Hypothalamus (tissue), 51 donors: ENCODE measurements at places on chromosomes 12 and 14.

DNA sequence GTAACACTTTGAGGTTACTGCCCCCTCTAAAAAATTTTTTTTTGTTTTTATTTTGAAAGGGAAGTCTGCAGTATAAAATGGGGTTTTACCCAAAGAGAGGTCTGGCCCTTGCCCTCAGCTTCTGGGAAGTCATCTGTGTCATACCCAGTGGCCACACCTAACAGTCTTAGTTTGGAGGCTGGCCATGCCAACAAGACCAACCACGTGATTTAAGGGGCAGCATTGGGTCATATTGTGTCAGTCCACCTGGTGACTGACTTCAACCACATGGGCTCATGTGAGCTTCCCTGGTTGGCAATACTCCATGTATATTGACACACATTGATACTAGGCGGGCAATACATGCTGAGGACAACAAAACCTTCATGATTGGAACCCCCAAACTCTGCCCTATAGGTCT is 173.9 kb downstream of the GXYLT1 start:
- DNase-seq = no peak

DNA sequence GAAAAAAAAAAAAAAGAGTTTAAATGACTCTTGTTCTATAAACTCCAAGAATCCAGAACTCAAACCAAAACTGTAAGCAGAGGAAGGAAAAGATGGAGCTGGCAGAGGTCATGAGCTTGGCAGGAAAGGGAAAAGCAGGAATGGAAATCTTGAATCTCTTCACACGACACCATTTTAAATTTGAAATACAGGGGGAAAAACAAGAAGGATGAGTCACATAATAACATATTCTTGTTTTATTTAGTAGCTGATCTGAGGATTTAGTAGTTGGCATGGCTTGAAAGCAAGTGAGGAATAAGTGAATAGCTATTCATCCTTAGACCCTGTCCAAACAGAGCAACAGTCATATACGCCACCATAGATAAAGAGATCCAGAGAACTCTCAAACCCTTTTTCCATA is 35.0 kb downstream of the EPS8 start:
- no peak for DNase-seq

DNA sequence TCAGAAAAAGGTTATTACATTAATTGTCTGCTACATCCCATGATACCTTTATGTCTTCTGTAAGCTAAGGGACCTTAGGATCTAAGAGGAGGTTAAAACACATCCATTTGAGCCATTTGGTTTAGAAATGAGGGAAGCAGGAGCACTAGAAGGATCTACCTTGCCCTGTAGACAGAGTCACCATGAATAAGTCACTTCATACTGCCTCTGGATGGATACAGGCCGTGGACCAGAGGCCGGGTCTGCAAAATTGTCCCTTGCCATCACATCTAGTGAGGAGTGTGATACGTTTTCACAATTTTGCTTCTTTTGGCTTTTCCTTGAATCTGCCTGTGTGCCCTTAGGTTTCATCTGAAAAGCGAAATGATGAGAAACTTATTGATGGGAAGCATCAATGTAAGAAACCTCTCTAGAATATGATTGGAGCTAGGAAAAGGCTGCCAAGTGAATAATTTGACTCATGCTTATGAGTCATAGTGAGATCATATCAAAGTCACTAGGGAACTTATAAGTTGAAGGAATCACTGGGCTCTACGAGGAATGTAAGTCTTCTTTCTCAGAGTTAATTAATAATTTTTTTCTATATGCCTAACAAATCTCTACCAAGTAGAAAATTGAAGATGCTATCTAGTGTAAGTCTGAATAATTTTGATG is 10.8 kb downstream of the GLRX5 start:
- DNase-seq = no peak

DNA sequence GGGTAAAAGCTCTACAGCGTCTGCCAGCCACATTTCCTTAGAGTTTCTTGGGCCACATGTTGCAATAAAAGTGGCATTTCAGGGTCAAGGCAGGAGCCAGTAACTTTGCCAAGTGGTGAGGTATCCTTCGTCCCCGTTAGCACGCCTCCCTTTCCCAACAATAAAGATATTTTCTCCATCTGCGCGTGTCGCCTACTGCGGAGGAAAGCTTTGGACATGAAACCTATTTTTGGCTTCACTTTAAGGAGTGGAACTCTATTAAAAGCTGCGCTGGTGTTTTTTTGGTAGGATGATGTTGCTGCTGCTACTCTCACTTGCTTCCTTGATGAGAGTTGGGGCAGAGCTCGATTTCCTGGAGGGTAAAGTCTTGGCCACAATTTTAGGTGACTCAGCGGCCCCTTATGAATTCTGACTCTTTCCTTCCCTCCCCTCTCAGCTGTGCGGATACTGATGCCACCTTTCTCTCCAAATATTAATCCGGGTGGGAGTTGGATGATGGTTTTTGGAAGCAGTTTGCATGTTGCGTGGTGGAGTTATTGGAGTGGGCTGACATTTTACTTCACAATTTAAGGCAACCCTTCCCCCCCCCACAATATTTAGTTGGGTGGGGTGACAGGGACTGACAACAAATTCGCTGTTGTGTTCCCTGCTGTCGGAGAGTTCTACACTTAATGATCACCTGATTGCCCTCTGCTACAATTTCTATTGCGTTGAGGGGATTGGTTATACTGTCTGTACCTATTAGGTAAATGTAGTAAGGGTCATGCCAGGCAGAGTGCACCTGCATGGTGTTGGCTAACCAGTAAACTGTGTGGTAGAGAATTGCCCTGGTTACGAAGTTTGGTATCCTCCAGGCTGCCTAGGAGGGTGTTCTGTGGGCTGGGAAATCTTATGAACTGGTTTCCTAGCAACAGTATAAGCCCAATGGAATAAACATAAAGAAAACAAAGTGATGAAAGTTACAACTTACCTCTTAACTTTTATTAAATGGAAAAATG is 1.1 kb downstream of the CCDC91 start:
- peak; percentile 42 for DNase-seq

DNA sequence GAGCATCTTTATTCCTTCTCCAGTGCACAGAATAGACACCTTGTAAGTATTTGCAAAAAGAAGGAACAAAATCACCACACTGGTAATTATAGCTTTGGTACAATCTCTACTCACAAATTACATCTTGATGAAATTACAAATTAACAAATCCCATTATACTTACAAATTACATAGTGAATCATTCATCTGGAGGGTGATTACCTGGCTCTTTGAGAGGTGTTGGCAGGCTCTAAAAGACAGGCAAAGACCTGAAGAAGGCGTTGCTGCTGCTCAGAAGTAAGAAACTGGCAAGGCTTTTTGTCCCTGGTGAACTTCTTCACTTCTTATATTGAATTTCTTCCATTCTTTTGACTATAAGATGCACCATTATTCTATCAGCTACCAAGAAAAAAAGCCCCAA is 21.7 kb upstream of the LMNTD1 start:
- no peak for DNase-seq

DNA sequence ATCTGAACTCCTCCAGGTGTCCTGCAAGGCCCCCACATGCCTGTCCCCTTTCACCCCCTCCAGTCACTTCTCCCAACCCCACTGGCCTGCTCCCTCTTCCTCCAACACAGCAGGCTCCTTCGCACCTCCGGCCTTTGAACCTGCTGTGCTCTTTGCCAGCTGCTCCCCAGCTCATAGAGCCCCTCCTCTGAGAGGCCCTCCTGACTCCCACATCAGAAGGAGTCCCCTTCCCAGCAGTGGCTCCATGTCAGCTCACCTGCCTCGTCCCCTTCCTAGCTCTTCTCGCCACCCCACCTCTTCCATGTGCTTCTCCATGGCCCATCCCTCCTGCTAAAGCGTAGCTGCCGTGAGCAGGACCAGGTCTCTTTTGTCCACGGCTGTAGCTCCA is 22.1 kb downstream of the SCARB1 start:
- DNase-seq = no peak

DNA sequence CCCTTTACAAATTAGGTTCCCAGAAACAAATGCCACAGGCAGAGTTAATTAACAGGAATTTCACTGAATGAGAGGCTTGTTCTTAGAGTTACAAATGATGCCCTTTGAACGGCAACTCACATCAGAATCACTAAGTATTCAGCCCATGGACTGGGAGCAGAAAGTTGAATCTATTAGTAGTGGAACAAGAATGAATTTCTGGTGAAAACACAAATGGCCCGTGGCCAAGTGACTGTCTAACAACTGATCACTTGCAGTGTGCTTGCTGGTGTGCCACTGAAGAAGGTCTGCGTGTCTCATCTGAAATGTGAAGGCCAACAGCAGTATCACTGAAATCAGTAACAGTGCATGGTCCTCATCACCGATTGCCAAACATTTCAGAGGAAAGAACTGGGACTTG is 893.4 kb upstream of the TMEM132C start:
- no peak for DNase-seq

- no peak for DNase-seq
Observed at GRCh38 chr12:58703866-58704265, 216.4 kb downstream of the LRIG3 start.
